KG1 (cell line): ENCODE measurements at places on chromosomes 12 and 14.

DNA sequence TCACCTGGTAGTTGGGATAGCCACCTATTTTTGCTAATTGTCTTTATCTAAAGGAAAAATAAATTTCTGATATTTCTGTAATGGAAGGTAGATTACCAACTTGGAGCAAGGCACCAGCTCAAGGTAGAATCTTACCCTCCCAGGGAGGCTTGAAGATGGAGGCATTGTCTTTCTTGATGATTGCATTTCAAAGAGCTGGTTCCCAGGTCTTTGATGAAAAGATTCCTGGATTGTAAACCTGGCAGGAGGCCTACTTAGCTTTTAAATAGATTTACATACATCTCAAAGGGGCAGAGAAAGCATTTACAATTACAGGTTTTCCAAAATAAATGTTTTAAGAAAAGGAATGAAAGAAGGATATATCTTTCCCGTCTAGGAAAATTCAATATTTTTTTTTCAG is 729.2 kb downstream of the LRFN5 start:
- DNase-seq, result no peak

DNA sequence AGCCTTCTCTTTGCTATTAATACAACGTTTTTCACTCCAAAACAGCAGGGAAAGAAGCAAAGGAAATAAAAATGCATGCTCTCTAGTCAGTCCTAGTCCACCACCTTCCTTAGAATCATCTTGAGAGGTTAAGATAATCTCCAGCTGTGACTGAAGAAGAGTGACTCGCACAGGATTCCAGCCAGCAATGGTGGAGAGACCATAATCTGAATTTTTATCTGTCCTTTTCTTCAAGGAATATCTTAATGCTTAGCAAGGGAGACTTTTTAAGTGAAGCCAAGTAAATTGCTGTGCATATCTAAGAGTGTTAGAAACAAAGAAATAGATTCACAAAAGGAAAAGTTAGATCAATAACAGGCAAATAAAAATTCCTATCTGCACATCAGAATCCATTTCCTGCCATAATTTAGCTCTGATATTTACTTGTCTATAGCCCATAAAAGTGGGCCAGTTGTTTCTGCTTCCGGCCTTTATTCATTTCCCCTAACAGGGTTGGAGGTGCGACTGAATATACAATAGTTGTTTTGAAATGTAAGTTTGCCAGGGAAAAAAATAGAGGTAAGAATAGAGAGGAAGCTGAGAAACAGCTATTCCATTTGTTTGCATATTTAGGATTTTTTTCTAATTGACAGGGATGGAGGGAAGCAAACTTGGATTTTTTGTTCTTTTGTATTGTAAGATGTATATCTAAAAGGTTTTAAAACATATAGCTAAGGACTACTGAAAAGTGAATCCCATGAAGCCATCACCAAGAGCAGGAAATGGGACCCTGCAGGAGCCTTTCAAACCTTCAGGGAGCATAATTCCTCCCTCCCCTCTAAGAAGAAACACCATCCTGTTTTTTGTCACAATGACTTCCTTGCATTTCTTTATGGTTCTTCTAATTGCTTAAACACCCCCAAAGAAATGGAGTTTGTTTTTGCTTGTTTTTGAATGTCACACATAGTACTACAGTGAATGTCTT is 154.0 kb downstream of the ITPR2 start:
- DNase-seq, result no peak

GRCh38 chr12:132276066-132276826 is 53.1 kb downstream of the GALNT9 start:
- no peak for DNase-seq

GRCh38 chr14:90903101-90903500 is 86.9 kb upstream of the TTC7B start:
- DNase-seq, result no peak

DNA sequence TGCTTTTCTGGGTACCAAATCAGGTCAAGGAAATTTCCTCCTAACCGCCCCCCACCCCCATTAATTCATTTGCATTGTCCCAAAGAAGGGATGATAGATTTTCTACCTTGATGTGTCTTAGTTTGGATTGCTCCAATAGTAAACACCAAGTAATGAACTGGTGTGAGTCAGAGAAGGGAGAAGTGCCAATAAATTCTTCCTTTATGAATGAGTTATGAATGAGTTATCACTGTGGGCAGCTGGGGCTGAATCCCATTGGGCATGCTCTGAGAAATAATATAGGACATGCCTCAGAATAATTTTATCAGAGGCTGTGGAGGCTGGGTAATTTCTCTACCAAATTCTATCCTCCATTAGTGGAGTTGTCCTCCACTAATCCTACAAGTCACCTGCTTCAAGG is 277.9 kb upstream of the FLRT2 start:
- DNase-seq, result no peak

GRCh38 chr12:108565976-108566375 is 3.6 kb downstream of the ISCU start:
- DNase-seq, result peak; percentile 13

GRCh38 chr12:110281549-110282299 is 677 bp downstream of the ATP2A2 start:
- peak; percentile 23 for DNase-seq

DNA sequence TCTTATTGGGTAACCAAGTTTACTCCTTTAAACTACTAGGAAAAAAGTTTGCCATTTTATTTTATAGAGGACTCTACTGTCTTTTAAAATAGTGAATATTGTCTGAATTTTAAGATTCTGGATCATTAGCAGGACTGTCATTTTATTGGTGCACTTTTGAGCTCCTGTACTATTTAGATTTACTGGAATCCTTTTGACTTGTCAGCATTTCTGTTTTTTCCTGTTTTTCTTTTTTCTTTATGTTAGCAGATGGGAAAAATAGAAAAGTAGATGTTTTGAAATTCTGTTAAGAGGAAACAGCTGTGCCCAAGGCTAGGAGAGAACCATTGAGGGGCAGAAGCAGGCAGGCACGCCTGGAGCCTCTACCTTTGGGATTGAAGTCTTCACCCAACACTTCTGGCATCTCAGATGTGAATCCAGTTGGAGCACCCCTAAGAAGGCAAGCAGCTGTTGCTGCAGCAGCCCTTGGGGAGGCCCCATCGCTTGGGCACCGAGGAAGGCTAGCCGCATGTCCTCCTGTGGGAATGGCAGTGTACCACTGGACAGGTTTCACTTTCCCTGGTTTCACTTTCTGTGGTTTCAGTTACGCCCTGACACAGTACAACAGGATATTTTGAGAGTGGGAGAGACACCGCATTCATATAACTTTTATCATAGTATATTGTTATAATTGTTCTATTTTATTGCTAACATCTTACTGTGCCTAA is 11.5 kb downstream of the RIMKLB start:
- DNase-seq, result no peak

GRCh38 chr12:93109551-93110203 is 180.6 kb upstream of the EEA1 start:
- DNase-seq, result no peak

DNA sequence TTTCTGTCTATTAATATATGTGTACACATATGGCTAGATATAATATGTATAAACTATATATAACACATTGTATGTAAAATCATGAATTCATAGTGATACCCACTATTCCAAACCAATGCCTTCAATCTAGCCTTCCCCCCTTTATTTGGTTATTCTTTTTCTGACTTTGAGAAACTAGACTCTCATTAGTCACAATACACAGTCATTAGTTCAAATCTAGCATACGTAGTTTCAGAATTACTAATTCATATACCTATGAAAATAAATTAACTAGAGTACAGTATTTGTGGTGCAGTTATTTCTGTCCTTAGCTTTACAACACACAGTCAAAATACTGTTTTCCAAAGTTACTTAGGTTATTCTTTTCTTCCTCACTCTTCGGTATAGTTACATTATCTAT is 268.2 kb downstream of the DPF3 start:
- DNase-seq, result no peak

GRCh38 chr14:31819281-31819680 is 257.8 kb upstream of the ARHGAP5 start:
- DNase-seq, result no peak
